ENCODE measurements at places on chromosomes 1 and 21. TPM values are rescaled to one million over a fixed set of nuclear protein-coding genes. Genes with fewer than 3 reads are reported as not detected.

- DNase-seq: peak; percentile 29
Observed at GRCh38 chr1:225458222-225458631, 30.4 kb upstream of the LBR start.

DNA sequence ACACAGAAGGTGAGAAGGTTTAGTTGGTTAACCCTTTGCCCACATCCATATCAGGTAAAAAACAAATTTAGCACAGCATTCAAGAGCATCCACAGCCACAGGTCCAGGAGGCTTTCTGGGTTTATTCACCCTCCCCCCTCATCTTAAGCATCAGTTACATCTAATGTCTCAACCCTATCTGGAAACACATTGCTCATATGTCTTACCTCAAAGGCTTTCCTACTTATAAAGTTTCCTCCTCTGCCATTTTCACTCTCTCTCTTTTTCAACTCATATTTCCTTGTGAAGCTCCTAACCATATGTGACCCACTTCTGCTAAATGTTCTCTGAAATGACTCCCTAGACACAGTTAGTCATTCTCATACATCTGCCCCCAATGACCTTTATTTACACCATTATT is 47.9 kb upstream of the RUNX1 start:
- DNase-seq: peak; percentile 73

- DNase-seq: peak; percentile 25
Observed at GRCh38 chr1:117392771-117393170, 25.5 kb downstream of the MAN1A2 start.

- no peak for DNase-seq
Observed at GRCh38 chr1:53868565-53868964, 21.0 kb downstream of the YIPF1 start.

- DNase-seq: peak; percentile 44
Observed at GRCh38 chr1:162942916-162943559, 82.1 kb upstream of the CCDC190 start.

- no peak for DNase-seq
Observed at GRCh38 chr1:15418806-15419515, 9.3 kb downstream of the EFHD2 start.

DNA sequence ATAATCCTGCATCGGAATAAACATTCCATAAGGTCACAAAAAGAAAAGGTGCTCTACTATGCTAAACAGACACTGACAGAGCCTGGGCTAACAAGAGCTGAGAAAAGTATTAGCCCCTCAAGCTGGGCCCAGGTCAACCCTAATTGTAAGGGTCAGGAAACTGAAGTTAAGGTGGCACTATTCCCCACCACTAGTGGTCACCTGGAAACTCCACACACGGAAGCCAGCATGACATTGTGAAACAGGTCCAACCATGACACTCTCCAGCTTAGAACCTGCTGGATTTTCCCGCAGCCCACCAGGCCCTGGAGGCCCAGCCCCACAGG is 1.2 kb downstream of the PTTG1IP start:
- DNase-seq: no peak

Gene TIE1
- 0.58 TPM for total RNA-seq

Gene ZNF593OS
- not detected for total RNA-seq

Gene SLC35F3
- not detected for total RNA-seq

Gene AKR7A3
- 1.7 TPM for total RNA-seq
